Activated CD8-positive, alpha-beta T cell treated with anti-CD3 and anti-CD28 coated beads for 36 hours (primary cell): ENCODE measurements at places on chromosomes 1 and 21. TPM values are rescaled to one million over a fixed set of nuclear protein-coding genes. Genes with fewer than 3 reads are reported as not detected.

DNA sequence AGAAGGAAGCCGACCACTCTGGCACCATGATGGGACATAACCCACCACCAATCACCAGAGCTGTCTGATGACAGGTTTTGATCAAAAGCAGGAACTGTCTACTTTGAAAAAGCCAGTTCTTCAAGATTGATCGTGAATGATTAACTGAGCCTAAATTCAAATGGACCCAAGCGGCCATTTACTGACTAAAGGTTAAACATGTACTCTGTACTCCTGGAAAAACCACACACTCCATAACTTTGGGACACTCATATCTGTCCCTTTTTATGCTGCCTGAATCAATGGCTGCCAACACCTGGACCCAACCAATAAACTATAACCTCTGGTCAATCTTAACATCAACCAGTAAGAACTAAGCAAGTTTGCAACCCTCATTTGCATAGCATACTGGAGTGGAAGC, 206.6 kb downstream of the URB2 start:
- DNase-seq, result no peak

- DNase-seq, result no peak
Observed at GRCh38 chr1:119547805-119548204, 40.8 kb downstream of the HSD3B1 start.

The LCE2A gene
- total RNA-seq, result not detected

The CHIT1 gene
- total RNA-seq, result 0.74 TPM

GRCh38 chr1:32592943-32593342, 53.7 kb downstream of the ZBTB8A start:
- DNase-seq, result no peak

DNA sequence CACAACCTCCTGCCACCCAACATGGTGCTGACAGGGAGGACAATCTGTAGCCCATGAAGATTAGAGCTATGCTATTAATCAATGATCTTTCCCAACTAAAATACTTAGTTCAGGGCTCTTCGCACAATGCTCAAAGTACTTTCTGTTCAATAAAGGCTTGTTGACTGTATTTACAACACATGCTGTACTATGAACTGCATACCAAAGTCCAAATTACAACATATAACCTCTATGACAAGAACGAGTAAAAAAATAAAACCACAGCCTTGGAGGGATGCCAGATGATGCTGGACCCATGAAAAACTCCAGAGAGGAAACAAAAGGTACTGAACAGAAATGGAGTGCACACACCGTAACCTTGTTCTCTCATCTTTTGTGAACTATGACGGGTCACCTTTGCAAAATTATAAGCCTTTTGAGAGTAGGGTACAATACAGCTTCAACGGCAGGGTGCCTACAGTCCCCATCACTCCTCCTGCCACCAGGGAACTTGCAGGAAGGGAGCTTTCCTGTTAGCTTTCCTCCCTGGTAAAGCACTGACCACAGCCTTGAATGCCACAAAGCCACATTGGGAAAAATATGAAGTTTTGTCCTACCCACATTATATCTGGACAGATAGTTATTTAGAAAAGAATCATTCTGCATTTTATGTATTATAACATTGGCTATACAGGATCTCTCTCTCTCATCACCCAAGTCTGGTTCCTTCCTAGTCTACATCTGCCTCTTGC, 175.6 kb downstream of the NRIP1 start:
- no peak for DNase-seq

DNA sequence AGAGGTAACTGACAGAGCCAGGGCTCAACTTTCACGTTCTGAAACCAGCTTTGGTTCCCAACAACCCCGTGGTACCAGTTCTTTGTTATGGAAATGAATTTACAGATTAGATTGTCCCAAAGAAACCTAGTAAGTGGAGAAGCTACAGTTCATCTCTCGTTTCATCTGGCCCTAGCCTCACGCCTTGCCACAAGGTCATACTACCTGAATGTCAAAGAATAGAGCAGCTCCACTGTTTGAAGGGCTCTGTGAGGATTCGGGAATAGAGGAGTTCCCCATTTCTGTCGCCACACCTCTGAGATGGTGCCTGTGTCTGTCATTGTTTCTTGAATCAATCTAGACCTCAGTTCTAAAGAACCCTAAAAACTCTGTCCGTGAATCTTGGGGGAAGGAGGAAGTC, 15.0 kb upstream of the CDC42 start:
- no peak for DNase-seq

The OR2T35 gene
- total RNA-seq, result not detected
